Activated naive CD4-positive, alpha-beta T cell treated with anti-CD3 and anti-CD28 coated beads, Interleukin-2, amount 10 ng/mL, durations not matched to agents 7 days and 5 days (primary cell): ENCODE measurements at places on chromosomes 16 and 17.

- no peak for DNase-seq
These were observed 10.3 kb downstream of the HSPB9 start for GRCh38 chr17:42132941-42133340.

DNA sequence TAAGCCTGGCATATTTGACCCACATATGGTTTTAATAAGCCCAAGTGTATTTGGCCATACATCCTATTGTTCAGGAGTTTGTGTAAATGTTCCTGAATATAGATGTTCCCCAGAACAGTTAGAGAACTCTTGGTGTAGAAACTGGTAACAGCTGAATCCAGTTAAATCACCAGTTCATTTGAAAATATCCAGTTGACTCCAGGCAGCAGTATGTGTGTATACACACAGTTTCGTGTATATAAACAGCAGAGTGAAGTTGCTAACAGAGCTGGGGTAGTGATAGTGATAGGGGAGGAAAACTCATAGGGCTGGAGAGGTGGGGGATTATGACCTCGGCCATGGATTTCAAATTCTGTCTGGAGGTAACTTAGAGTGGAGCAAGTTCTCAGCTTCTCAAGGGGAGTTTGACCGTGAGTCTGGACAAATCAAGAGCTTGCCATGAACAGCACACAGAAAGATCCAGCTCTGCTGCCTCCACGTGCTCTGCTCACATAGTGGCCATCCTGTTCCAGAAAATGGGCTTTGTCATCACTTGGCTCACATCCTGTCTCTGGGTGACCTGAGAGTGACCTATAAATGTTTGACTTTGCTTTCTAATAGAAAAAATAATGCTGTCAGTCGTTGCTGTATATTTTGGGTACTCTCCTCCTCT is 30.6 kb upstream of the MMD start:
- DNase-seq, result no peak

DNA sequence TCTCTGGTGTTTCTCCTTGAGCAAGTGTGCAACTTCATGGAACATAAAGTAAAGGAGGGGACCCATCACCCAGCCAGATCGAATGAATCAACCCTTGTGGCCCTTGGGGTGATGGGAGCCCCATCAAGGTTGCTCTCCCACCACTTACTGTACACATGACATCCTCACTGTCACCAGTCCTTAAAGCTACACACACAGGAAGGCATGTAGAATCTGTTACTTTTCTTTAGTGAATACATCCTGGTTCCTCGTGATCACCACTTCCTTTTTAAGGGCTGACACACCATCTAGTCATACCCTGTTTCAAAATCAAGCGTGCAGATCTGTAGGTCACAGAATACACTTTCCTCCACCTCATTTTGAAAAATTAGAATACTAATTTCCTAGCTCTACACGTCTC is 22.6 kb upstream of the MPHOSPH6 start:
- no peak for DNase-seq

- DNase-seq, result no peak
These were observed 297.7 kb downstream of the SEC14L1 start for GRCh38 chr17:77438241-77439188.

DNA sequence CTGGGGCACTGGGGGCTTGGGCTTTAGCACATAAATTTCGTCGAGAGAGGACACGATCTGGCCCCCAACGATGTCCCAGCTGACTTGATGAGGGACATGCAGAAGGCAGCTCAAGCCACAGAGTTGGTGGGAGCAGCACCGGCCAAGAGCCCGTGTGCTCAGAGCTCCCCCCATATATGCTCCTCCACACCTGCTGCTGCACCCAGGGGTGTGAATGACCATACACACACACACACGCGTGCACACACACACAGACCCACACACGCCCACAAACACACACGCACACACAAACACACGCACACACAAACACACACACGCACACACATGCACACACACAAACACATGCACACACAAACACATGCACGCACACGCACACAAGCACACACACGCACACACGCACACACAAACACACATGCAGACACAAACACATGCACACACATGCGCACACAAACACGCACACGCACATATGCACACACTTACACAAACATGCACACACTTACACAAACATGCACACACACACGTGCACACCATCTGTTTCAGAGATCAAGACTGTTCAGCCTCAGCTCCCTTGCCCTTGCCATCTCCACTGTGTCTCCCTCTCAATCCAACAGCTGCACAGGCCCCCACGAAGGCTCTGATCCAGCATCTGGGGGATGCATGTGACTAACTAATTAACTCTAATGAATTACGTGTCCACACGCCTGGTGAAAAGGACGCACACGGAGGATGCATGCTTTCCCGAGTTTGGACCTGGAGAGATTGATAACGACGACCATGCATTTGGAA is 85.6 kb upstream of the TNRC6C start:
- no peak for DNase-seq

DNA sequence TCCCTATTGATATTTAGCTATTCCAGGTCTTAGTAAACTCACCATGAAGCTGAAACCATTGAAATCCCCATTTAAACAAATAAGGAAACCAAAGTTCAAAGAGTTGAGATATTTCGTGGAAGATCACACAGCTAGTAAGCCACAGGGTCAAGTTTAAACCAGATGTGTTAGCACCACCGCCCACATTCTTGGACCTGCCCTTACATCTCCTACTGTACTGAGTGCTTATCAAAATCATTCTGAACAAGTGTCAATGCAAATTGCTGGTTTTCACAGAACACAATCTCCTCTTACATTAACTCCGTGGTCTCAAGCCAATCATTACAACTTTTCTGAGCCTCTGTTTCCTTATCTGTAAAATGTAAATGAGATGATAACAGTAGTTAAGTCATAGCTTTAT is 676.2 kb downstream of the CDH11 start:
- DNase-seq, result no peak

- DNase-seq, result no peak
These were observed 21.2 kb downstream of the USP43 start for GRCh38 chr17:9666461-9667050.

- DNase-seq, result no peak
These were observed 435.5 kb downstream of the CA10 start for GRCh38 chr17:51722994-51723393.

- DNase-seq, result peak; percentile 70
These were observed 732 bp downstream of the ULK2 start for GRCh38 chr17:19867079-19867328.
